ENCODE measurements at places on chromosomes 2 and 18.

DNA sequence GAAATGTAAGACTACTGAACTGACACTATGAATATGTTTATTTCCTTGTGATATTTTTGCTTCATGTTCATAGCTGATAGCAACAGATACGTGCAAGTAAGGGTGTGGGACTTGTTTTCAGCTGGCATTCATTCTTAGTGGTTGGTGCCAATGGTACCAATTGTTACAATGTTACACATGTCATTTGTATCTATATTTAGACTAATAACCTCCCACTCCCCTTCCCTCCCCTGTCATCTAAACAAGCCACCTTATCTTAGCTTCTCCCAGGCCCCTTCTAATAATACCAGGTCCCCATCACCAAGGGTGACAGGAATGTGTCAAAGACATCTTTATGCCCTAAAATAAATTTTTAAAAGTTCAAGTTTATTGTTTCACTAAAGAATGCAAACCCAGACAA, 294.7 kb upstream of the FAM98A start:
- no peak for DNase-seq
- H3K4me1 ChIP-seq: peaks cover 13% of the 10 kb centered on the region
- no peak overlapping the region for H3K27ac ChIP-seq
- H3K36me3 ChIP-seq: no peaks in the 10 kb centered on the region

GRCh38 chr18:56910967-56911366, 235.9 kb upstream of the BOD1L2 start:
- no peak overlapping the region for H3K27ac ChIP-seq
- DNase-seq: no peak
- no peaks in the 10 kb centered on the region for H3K27me3 ChIP-seq

- DNase-seq: no peak
- no peaks in the 10 kb centered on the region for H3K27me3 ChIP-seq
- H3K4me1 ChIP-seq: peaks cover 48% of the 10 kb centered on the region
- no peaks in the 10 kb centered on the region for H3K36me3 ChIP-seq
- H3K27ac ChIP-seq: peak overlapping the region; percentile 79
Observed at GRCh38 chr18:36419900-36420531, 122.5 kb downstream of the FHOD3 start.

DNA sequence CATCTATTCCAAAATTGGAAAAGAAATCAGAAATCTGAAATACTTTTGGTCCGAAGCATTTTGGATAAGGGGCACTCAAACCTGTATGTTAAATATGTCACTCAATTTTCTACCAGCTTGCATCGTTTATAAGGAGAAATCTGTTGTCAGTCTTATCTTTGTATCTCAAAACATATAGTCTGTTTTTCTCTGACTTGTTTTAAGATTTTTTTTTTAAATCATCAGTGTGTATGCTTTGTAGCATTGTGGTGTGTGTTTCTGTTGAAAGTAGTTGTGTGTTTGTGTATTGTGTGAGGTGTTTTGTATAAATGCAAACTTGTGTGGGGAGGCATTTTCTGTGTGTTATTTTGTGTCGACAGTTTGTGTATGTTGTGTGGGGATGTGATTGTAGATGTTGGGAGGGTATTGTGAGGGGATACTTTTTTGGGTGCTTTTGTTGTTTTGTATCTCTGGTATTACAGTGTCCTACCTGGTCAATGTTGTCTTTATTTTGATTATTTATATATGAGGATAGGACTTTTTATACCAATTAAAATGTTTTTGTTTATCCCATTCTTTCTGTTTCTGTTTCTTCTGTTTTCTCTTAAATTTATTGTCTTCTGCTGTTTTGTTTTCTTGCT, 30.9 kb downstream of the SMCHD1 start:
- no peak overlapping the region for H3K4me3 ChIP-seq
- H3K36me3 ChIP-seq: peaks cover 3% of the 10 kb centered on the region
- peaks cover 6% of the 10 kb centered on the region for H3K4me1 ChIP-seq
- no peak for DNase-seq
- no peak overlapping the region for H3K27ac ChIP-seq

DNA sequence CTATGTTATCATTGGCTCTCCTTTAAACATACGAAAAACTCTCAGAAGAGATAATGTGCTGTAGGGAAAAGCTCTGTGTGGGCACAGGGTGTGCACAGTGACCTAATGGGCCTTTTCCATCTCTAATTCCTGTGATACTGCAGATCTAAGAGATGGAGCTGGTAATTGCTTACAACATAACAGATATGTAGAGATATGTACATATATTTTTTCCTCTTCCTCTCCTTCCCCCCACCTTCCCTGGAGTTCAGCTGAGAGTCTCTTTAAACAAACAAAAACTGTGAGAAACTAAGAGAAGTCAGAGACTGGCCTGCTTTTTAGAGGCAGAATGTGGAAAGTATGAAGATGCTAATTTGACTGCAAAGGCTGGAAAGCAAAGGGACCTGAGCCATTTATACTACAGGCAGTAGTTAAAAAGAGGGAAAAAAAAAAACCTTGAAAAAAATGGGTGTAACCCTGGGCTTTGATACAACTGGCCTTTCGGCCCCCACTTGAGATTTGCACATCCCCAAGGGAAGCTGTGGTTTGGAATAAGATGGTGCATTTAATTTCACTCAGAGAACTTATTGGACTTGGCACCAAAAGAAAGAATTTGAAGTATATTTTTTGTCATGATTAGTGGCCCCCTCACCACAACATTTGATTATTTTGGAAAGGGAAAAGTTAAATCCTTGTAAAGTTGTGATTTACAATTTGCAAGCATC, 502.2 kb upstream of the ZEB2 start:
- H3K27ac ChIP-seq: peak overlapping the region; percentile 53
- H3K27me3 ChIP-seq: no peaks in the 10 kb centered on the region
- no peak for DNase-seq
- H3K4me3 ChIP-seq: peak overlapping the region; percentile 58
- no peaks in the 10 kb centered on the region for H3K36me3 ChIP-seq
- peaks cover 6% of the 10 kb centered on the region for H3K4me1 ChIP-seq

- no peaks in the 10 kb centered on the region for H3K36me3 ChIP-seq
- no peaks in the 10 kb centered on the region for H3K4me1 ChIP-seq
- no peak overlapping the region for H3K4me3 ChIP-seq
- no peak overlapping the region for H3K27ac ChIP-seq
- H3K27me3 ChIP-seq: no peaks in the 10 kb centered on the region
Observed at GRCh38 chr2:186101616-186102015, 363.0 kb downstream of the FSIP2 start.

- no peak overlapping the region for H3K27ac ChIP-seq
- no peak for DNase-seq
- no peaks in the 10 kb centered on the region for H3K27me3 ChIP-seq
- no peak overlapping the region for H3K4me3 ChIP-seq
Observed at GRCh38 chr18:76430636-76431035, 64.4 kb downstream of the ZNF516 start.

GRCh38 chr2:51595836-51596235, 563.9 kb upstream of the NRXN1 start:
- DNase-seq: no peak
- H3K36me3 ChIP-seq: no peaks in the 10 kb centered on the region
- H3K27me3 ChIP-seq: no peaks in the 10 kb centered on the region

DNA sequence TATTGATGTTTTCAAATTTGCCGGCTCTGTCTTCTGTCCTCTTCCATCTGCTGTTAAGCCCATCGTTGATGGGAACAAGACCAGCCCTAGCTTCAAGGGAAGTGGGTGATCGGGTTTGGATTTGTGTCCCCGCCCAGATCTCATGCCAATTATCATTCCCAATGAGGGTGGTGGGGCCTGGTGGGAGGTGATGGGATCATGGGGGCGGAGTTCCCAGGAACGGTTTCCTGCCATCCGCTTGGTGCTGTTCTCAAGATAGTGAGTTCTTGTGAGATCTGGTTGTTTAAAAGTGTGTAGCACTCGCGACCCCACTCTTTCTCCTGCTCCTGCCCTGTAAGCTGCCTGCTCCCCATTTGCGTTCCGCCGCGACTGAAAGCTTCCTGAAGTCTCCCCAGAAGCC, 9.5 kb downstream of the ASB18 start:
- no peaks in the 10 kb centered on the region for H3K27me3 ChIP-seq
- no peaks in the 10 kb centered on the region for H3K4me1 ChIP-seq
- no peak for DNase-seq
- no peak overlapping the region for H3K27ac ChIP-seq
- H3K36me3 ChIP-seq: no peaks in the 10 kb centered on the region

GRCh38 chr2:26088038-26088643, 54.3 kb downstream of the RAB10 start:
- H3K4me3 ChIP-seq: no peak overlapping the region
- H3K4me1 ChIP-seq: no peaks in the 10 kb centered on the region
- H3K27ac ChIP-seq: no peak overlapping the region
- H3K36me3 ChIP-seq: no peaks in the 10 kb centered on the region
- H3K27me3 ChIP-seq: no peaks in the 10 kb centered on the region

DNA sequence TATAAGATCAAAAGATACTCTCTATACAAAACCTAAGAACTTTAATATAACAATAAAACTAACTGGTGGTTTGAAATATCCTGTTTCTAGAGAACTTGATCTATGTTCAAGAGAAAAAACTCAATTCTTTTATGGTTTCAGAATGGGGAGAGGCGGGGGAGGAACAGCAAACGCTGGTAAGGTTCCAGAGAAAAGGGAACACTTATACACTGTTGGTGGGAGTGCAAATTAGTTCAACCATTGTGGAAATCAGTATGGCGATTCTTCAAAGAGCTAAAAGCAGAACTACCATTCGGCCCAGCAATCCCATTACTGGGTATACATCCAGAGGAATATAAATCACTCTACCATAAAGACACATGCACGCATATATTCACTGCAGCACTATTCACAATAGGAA, 17.2 kb downstream of the FAM98A start:
- no peaks in the 10 kb centered on the region for H3K4me1 ChIP-seq
- DNase-seq: no peak
- peaks cover 11% of the 10 kb centered on the region for H3K36me3 ChIP-seq
- no peak overlapping the region for H3K4me3 ChIP-seq

- H3K36me3 ChIP-seq: no peaks in the 10 kb centered on the region
- H3K27ac ChIP-seq: peak overlapping the region; percentile 53
- peak overlapping the region; percentile 88 for H3K4me3 ChIP-seq
- peaks cover 45% of the 10 kb centered on the region for H3K4me1 ChIP-seq
- H3K27me3 ChIP-seq: no peaks in the 10 kb centered on the region
Observed at GRCh38 chr2:64141674-64142405, 2.4 kb downstream of the PELI1 start.

GRCh38 chr18:12991821-12992179, 638 bp downstream of the CEP192 start:
- H3K36me3 ChIP-seq: no peaks in the 10 kb centered on the region
- peaks cover 16% of the 10 kb centered on the region for H3K4me1 ChIP-seq
- H3K27ac ChIP-seq: peak overlapping the region; percentile 69

DNA sequence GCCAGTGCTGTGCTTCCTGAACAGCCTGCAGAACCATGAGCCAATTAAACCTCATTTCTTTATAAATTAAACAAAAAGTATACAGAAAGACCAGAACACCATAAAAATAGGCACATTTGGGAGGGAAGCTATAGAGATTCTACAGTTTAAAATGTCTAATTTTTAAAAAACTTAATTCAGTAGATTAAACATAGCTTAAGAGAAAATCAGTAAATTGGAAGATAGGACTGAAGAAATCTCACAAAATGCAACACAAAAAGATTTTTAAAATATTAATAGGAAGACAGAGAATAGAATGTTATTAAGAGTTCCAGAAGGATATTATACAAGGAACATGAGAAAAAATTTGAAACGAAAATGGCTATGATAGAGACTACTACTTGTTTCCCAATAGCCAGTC, 90.5 kb upstream of the SPTBN1 start:
- no peak overlapping the region for H3K4me3 ChIP-seq
- H3K27me3 ChIP-seq: no peaks in the 10 kb centered on the region
- H3K27ac ChIP-seq: no peak overlapping the region
- DNase-seq: no peak

DNA sequence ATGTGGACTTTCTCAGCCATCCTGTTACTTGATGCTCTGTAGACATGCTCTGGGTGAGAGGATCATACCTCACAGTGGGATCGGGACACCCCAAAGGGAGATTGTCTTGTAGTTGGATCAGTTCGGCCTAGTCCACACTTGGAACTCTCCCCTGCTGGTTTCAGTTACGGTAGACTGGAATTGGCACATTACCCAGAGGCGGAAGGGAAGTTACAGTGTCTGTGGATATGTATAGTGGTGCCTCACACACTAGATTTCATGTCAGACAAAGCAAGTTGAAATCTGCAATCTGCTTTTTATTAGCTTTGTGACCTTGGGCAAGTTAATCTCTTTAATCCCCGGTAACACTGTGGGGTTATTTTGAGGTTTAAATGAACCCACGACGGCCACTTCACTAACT, 16.2 kb upstream of the CTAGE1 start:
- H3K27me3 ChIP-seq: no peaks in the 10 kb centered on the region
- no peak overlapping the region for H3K4me3 ChIP-seq
- H3K27ac ChIP-seq: no peak overlapping the region
- no peak for DNase-seq
- peaks cover 13% of the 10 kb centered on the region for H3K4me1 ChIP-seq

- H3K27ac ChIP-seq: no peak overlapping the region
- no peak overlapping the region for H3K4me3 ChIP-seq
- H3K27me3 ChIP-seq: no peaks in the 10 kb centered on the region
- H3K4me1 ChIP-seq: no peaks in the 10 kb centered on the region
- H3K36me3 ChIP-seq: no peaks in the 10 kb centered on the region
Observed at GRCh38 chr2:12068796-12069538, 322.5 kb downstream of the LPIN1 start.

DNA sequence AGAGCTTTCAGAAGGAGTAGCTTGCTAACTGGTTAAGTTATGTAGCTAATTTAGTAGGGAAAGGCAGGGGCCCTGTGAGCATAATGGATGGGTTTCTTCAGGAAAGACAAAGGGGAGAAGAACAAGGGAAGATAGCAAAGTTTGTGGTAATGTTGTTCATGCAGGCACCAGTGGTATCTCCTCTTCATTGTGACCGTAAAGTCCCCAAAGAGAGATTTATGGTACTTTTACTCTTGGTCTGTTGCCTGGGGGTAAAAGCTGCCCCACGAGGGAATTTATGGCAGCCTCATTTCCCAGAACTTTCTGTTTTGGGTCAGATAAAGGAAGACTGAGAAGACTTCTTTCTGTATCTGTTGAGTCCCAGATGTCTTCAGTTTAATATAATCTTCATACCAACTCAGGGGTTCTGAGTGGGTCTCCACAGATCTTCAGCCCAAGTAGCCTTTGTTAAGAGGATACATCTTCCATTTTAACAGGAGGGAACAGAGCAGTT, 27.5 kb downstream of the MALT1 start:
- no peak overlapping the region for H3K27ac ChIP-seq
- H3K4me3 ChIP-seq: no peak overlapping the region
- no peak for DNase-seq
- peaks cover 9% of the 10 kb centered on the region for H3K36me3 ChIP-seq
- H3K4me1 ChIP-seq: no peaks in the 10 kb centered on the region

GRCh38 chr2:152467677-152468410, 132.9 kb downstream of the FMNL2 start:
- peak overlapping the region; percentile 48 for H3K27ac ChIP-seq
- no peaks in the 10 kb centered on the region for H3K27me3 ChIP-seq
- H3K4me1 ChIP-seq: peaks cover 90% of the 10 kb centered on the region
- peak overlapping the region; percentile 29 for H3K4me3 ChIP-seq
- DNase-seq: no peak
- no peaks in the 10 kb centered on the region for H3K36me3 ChIP-seq

GRCh38 chr2:14557111-14557510, 75.4 kb upstream of the LRATD1 start:
- no peak overlapping the region for H3K27ac ChIP-seq
- no peaks in the 10 kb centered on the region for H3K4me1 ChIP-seq
- H3K4me3 ChIP-seq: no peak overlapping the region
- H3K36me3 ChIP-seq: no peaks in the 10 kb centered on the region
- no peaks in the 10 kb centered on the region for H3K27me3 ChIP-seq
